ENCODE measurements at places on chromosomes 4 and X.

DNA sequence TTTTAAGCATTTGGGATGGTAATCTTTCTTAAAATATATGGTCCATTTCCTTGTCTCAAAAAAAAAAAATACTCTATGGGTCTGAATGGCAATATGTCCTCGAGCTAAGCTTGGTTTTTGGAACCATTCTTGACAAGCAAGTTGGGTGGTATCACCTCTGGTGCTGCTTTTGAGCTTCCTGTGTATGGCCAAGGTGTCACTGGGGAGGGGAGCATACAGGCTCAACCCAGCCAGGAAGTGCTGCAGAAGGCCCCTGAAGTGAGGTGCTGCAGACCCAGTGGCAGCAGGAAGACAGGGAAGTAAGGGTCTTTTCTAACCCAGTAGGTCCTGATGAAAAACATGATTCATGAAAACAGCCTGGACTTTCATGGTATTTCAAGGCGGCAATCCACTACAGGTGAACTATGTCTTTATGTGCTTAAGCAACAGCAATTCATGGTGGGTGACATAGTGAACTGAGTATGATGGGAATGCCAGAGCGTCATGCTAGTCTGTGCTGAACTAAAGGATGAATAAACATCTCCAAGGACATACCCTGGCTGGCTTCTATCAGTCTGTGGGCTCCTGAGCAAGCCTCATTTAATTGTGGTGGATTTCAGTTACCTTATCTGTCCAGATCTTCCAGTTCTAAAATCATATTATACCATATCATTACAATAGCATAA, 15.1 kb downstream of the TRAPPC2 start:
- DNase-seq, result no peak

GRCh38 chrX:23838953-23839352, 56.0 kb downstream of the SAT1 start:
- DNase-seq, result no peak

GRCh38 chr4:145722561-145722960, 42.6 kb downstream of the C4orf51 start:
- DNase-seq, result no peak

DNA sequence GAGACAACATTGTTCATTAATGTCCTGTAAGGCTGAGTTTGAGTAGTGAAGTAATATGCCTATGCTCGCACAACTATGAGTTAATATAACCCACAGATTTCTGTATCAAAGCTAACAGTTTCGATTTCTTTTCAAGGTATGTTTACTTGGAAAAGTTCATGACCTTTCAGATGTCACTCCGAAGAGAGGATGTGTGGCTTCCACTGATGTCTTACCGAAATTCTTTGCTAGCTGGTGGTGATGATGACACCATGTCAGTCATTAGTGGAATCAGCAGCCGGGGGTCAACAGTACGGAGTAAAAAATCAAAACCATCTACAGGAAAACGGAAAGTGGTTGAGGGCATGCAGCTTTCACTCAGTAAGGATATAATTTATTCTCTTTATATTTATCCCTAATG, 124.9 kb downstream of the STAG2 start:
- no peak for DNase-seq

DNA sequence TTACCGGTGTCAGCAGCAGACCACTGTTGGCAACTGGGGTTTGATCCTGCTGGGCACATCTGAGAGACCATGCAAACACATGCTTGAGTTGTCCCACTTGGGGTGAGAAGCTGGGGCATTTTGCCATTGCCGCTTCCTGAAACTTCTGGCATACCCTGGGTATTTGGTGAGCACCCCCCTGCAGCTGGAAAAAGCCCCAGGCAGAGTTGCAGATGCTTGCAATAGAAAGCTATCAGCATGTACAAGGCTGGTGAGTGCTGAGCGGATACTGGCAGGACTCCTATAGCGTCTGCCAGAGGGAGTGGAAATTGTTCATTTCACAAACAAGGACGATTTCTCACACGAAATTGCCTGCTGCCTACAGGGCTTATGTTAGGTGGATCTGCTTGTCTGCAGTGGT, 32.3 kb downstream of the SUPT20HL1 start:
- no peak for DNase-seq

GRCh38 chrX:56969559-56969958, 25.8 kb downstream of the SPIN3 start:
- no peak for DNase-seq

Data from BJ (cell line).